ENCODE measurements at places on chromosomes 16 and 17.

DNA sequence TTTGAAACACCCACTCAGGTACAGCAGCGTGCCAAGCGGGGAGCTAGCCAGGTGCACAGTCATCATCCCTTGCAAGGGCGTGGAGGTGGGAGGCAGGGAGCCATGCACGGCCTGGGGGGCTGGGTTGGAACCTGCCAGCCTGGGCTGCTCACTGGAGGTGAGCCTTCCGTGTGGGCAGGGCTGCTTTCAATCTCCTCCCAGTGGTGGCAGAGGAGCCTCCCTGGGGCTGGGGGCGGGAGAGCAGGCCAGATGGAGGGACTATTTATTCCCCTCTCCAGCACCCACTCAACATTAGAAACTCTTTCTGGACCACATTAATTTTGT lies 90.3 kb downstream of the KATNIP start:
- no peaks in the 10 kb centered on the region for H3K27me3 ChIP-seq
- peaks cover 6% of the 10 kb centered on the region for H3K4me1 ChIP-seq
- no peak overlapping the region for H3K27ac ChIP-seq
- no peak for DNase-seq
- peaks cover 9% of the 10 kb centered on the region for H3K36me3 ChIP-seq

GRCh38 chr16:8764525-8765250 lies 32.8 kb downstream of the TMEM186 start:
- DNase-seq, result no peak
- H3K27me3 ChIP-seq, result no peaks in the 10 kb centered on the region
- H3K27ac ChIP-seq, result no peak overlapping the region

GRCh38 chr16:72380283-72380682 lies 208.3 kb upstream of the PMFBP1 start:
- H3K27me3 ChIP-seq, result no peaks in the 10 kb centered on the region
- H3K36me3 ChIP-seq, result no peaks in the 10 kb centered on the region

- no peak for DNase-seq
- H3K27me3 ChIP-seq, result peaks cover 49% of the 10 kb centered on the region
- H3K36me3 ChIP-seq, result peaks cover 5% of the 10 kb centered on the region
- H3K27ac ChIP-seq, result no peak overlapping the region
These were observed 36.1 kb upstream of the ZCCHC14 start for GRCh38 chr16:87528690-87529579.

GRCh38 chr16:35639233-35640205 lies 2180.1 kb downstream of the TP53TG3F start:
- H3K4me1 ChIP-seq, result no peaks in the 10 kb centered on the region
- H3K27me3 ChIP-seq, result no peaks in the 10 kb centered on the region
- no peak overlapping the region for H3K4me3 ChIP-seq
- no peak for DNase-seq

DNA sequence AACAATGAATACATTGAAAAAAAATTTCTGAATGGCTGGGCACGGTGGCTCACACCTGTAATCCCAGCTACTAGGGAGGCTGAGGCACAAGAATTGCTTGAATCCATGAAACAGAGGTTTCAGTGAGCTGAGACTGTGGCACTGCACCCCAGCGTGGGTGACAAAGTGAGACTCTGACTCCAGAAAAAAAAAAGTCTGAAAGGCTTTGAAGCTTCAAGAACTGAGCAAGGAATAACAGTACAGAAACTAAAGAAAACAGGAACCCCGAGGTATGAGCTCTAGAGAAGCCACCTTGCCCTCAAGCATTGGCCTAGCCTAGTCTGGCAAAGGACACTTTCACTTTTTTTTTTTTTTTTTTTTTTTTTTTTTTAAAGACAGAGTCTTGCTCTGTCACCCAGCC lies 45.0 kb downstream of the TEX2 start:
- H3K4me1 ChIP-seq, result peaks cover 16% of the 10 kb centered on the region
- peaks cover 7% of the 10 kb centered on the region for H3K36me3 ChIP-seq
- no peaks in the 10 kb centered on the region for H3K27me3 ChIP-seq
- DNase-seq, result no peak

GRCh38 chr17:31408586-31408985 lies 17.1 kb downstream of the RAB11FIP4 start:
- no peak for DNase-seq
- peaks cover 2% of the 10 kb centered on the region for H3K36me3 ChIP-seq
- H3K27me3 ChIP-seq, result peaks cover 17% of the 10 kb centered on the region
- H3K4me3 ChIP-seq, result no peak overlapping the region
- H3K4me1 ChIP-seq, result peaks cover 8% of the 10 kb centered on the region
- no peak overlapping the region for H3K27ac ChIP-seq

DNA sequence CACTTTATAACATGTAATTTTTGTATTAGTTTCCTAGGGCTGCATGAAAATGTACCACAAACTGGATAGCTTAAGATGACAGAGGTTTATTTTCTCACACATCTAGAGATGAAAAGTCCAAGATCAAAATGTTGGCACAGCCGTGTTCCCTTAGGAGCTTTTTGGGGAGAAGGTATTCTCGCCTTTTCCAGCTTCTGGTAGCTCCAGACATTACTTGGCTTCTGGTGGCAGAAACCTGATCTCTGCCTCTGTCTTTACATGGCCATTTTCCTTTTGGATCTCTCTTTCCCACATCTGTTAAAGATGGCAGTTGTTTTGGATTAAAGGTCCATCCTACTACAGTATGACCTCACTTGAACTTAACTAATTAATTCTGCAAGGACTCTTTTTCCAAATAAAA lies 885.7 kb upstream of the CDH8 start:
- no peaks in the 10 kb centered on the region for H3K4me1 ChIP-seq
- H3K27ac ChIP-seq, result no peak overlapping the region
- H3K36me3 ChIP-seq, result no peaks in the 10 kb centered on the region
- no peak overlapping the region for H3K4me3 ChIP-seq

- peak overlapping the region; percentile 25 for H3K4me3 ChIP-seq
- H3K27me3 ChIP-seq, result no peaks in the 10 kb centered on the region
- peak overlapping the region; percentile 66 for H3K27ac ChIP-seq
- no peak for DNase-seq
These were observed 50.7 kb downstream of the ADCY7 start for GRCh38 chr16:50316848-50317630.

- H3K4me1 ChIP-seq, result peaks cover 70% of the 10 kb centered on the region
- no peaks in the 10 kb centered on the region for H3K36me3 ChIP-seq
- peak overlapping the region; percentile 86 for H3K4me3 ChIP-seq
These were observed 20.6 kb upstream of the SLC35G3 start for GRCh38 chr17:35214631-35215273.

- no peaks in the 10 kb centered on the region for H3K36me3 ChIP-seq
- peaks cover 11% of the 10 kb centered on the region for H3K27me3 ChIP-seq
- no peak for DNase-seq
These were observed 33.9 kb downstream of the MYH11 start for GRCh38 chr16:15822957-15823356.
